NCI-H1092 treated with DMSO at 0.1 percent for 48 hours (cell line): ENCODE measurements at places on chromosomes 3 and 15.
A peak's percentile ranks its signal among the peaks of the same experiment; 100 is the strongest.

GRCh38 chr15:100766243-100767000 is 113.2 kb upstream of the ALDH1A3 start:
- DNase-seq, result no peak

GRCh38 chr15:40459391-40460015 is 11.3 kb upstream of the CHST14 start:
- no peak for DNase-seq

GRCh38 chr15:24877174-24877573 is 77.6 kb upstream of the SNRPN start:
- DNase-seq, result no peak

DNA sequence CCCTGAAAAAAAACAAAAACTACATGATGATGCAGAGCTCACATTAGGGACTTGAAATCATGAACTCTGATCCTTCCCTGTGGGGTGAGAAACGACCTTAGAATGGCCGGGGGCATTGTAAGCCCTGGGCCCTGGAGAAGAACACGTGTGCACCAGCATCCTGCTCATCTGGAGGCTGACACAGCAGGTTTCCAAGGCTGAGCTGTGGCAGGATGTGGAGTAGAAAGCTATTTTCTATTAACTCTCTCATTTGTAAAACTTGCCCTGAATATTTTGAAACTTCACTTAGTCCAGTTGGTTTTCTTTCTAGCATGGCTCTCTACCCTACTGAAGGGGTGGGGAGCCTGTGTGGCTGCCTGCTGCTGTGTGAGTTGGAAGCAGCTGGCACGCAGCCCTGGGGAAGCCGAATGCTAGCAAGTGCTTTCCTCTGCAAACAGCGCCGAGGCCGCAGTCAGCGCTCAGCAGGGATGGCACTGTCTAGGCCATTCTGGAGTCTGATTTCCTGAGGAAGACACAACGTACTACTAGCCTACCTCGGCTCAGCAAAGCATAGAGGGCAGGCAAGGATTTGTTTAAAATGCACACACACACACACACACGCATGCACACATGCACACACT is 58.0 kb downstream of the GABRG3 start:
- DNase-seq, result peak; percentile 36

- DNase-seq, result no peak
Observed at GRCh38 chr3:105351821-105352220, 14.9 kb upstream of the ALCAM start.

- DNase-seq, result no peak
Observed at GRCh38 chr3:177995381-177996085, 540.7 kb upstream of the KCNMB2 start.

DNA sequence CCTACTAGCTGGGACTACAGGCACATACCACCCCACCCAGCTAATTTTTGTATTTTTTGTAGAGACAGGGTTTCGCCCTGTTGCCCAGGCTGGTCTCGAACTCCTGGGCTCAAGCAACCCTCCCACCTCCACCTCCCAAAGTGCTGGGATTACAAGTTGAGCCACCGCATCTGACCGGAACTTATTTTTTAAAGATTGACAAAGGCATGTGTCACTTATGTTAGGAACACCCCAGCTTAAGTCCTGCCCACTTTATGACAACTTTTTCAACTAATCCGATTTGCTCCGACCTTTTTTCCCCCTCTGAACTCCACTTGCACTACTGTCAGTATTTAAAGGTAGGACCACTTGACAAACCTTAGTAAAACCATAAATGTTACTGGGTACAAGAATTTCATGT is 211.6 kb upstream of the NR2E3 start:
- DNase-seq, result no peak

- no peak for DNase-seq
Observed at GRCh38 chr3:124115279-124115678, 123.4 kb upstream of the ROPN1 start.

GRCh38 chr15:88077296-88078020 is 179.1 kb downstream of the NTRK3 start:
- DNase-seq, result no peak

DNA sequence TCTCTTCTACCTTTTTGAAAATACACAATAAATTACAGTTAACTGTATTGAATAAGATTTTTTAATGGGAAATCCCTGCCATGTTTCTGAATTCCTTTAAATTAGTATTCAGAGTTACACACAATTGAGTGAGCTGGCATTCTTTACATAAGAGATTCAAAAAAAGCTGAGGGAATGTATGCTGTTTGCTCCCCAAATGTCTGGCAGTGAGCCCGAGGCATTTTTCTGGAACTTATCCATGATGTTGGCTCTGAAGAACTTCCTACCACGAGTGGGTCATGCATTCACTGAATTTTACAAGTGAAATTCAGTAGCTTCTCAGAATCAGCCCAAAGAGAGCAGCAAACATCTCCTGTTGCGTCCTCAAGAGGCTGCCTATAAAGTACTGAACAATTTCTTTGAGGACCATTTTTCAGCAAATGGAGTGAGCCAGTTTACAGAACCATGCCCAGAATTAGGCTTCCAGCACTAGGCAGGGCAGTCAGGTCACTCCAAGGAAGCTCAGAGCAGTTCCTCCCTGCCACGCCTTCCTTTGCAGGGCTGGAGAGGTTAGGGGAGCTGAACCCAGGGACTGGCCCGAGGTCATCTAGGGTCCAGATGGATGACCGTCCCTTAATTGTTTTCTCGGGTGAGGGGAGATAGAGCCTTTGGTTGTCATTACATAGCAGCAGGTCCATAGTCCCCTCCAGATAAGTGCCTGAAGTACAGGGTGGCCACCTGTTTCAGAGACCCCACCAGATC is 21.2 kb downstream of the GABRA5 start:
- no peak for DNase-seq

GRCh38 chr15:85311647-85312046 is 68.8 kb upstream of the AKAP13 start:
- no peak for DNase-seq

DNA sequence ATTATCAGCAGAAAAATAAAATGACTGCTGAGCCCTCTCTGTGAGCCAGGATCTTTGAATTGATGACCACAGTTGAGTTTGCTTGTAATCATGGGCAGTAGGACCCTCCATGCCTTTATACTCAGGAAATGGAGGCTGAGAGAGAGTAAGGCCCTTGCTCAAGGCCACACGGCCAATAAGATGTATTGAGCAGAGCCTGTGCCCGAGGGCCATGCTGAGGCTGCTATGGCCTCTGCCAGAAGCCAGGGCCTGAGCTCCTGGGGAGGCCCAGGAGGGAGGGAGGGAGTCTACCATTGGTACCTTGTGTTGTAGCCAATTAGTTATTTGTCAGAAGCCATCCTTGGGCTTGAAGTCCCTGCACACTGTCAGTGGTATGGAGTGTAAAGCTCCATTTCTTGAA is 151.4 kb downstream of the DNAJB8 start:
- DNase-seq, result no peak

DNA sequence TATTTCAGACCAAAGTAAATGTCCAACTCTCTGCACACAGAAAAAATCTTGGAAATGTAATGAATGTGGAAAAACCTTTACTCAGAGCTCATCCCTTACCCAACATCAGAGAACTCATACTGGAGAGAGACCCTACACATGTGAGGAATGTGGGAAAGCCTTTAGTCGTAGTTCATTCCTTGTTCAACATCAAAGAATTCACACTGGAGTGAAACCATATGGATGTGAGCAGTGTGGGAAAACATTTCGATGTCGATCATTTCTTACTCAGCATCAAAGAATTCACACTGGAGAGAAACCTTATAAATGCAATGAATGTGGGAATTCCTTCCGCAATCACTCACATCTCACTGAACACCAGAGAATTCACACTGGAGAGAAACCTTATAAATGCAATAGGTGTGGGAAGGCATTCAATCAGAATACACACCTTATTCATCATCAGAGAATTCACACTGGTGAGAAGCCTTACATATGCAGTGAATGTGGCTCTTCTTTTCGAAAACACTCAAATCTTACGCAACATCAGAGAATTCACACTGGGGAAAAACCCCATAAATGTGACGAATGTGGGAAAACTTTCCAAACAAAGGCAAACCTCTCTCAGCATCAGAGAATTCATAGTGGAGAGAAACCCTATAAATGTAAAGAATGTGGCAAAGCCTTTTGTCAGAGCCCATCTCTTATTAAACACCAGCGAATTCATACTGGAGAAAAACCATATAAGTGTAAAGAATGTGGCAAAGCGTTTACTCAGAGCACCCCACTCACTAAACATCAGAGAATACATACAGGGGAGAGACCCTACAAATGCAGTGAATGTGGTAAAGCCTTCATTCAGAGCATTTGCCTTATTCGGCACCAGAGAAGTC is 8.0 kb upstream of the ZNF501 start:
- DNase-seq, result no peak

DNA sequence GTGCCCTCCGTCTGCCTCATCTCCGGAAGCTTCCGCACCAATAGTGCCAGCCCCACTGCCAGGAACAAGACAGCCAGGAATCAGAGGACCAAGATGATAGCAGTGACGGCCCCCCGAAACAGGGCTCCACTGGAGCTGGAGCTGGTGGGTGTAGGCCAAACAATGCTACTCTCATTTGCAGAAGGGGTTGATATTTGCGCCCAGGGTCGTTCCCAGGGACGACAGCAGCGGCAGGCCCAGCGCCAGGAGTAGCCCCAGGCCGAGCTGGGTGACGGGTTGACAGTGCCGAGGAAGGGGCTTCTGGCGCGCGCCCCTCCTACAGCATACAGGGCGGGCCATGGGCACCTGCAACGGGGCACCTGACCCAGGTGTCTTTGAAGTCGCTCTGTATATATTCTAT is 301.4 kb downstream of the CNTN6 start:
- DNase-seq, result no peak

DNA sequence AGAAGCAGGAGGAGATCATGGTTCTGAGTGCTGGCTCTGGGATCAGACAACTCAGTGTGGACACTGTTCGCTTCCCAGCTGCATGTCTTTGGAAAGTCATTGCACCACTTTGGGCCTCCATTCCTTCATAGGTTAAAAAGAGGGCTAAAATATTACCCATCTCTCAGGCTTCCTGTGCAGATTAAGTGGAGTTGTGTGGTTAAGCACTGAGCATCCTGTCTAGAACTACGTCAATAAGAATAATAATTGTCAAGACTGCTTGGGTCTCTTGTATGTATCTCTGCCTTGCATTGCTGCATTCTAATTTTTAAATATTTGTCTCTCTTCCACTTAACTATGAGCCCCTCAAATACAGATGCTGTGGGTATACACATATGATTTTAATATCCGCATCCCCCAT is 22.3 kb downstream of the CFAP161 start:
- no peak for DNase-seq

- no peak for DNase-seq
Observed at GRCh38 chr3:118729546-118729945, 305.1 kb downstream of the IGSF11 start.

DNA sequence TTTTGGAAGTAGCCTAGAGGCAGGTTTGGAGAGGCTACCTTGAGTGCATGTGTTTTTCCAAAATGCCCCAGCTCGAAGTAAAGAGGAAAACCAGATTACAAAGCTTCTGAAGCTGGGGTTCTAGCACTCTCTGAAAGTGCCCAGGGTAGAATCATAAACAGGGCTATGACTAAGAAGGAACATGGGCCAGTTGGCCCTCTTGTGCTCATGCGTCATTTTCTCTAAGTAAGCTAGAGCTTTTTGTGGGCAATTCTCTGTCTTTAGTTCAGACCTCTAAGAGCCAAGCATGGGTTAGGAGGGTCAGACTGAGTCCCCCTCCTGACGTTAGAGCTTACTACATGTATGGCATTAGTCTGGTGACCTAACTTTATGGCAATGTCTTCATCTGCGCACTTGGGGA is 129.5 kb upstream of the UMPS start:
- DNase-seq, result no peak

DNA sequence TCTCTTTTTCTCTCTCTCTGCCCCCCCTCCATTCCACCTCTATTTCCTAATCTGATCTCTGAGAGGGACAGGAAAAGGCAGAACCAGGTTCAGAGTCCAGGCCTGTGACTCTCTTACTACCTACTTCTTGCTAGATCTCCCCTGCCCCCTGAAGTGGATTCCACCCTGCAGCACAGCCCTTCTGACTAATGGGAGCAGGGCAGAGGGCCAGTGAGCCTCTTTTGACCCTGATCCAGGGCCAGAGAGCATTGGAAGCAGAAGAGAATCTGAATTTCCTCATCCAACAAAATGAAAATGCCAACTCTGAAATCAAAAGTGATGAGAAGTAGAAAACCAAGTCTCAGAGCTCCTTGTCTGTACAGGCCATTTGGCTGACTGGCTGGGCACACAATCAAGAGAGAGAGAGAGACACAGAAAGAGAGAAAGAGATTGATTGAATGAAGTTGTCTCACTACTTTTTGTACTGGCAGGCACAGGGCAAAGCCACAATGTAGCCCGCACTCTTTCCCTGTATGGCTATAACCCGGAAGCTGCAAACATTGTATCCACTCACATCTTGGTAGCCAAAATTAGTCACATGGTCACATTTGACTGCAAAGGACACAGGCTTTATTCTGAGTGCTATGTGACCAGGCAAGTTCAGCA is 31.6 kb upstream of the GLCE start:
- DNase-seq, result no peak

DNA sequence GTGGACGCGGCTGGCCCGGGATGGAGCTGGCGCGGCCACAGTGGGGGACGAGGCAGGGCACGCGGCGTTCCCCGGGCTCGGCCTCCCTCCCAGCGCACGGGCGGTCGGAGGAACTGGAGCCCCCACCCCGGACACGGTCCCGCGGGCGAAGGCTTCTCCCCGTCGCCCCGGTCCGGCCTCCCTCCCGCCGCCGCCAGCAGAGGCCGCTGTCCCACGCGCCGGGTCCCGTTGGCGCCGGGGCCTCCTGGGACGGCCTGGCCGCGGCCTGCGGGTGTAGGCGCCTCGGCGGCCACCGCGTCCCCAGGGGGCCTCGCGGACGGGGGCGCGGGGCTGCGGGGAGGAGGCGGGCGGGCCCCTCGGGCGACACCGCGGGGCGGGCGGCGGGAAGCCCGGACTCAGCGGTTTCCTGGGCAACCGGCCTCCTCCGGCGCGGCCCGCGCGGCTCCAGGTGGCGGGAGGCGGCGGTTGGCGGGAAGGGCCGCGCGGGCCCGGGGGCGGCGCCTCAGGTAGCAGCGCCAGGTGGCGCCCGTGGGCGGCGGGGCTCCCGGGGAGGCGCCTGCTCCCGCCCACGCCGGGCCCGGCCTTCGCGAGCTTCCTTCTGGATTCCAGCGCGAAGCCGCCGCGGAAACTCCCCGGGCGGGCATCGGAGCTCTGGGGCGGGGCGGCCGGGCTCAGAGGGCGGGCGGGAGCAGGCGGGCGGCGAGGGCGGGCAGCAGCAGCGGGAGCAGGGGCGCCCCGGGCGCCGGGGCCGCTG is 26.7 kb downstream of the MELTF start:
- DNase-seq, result peak; percentile 53

DNA sequence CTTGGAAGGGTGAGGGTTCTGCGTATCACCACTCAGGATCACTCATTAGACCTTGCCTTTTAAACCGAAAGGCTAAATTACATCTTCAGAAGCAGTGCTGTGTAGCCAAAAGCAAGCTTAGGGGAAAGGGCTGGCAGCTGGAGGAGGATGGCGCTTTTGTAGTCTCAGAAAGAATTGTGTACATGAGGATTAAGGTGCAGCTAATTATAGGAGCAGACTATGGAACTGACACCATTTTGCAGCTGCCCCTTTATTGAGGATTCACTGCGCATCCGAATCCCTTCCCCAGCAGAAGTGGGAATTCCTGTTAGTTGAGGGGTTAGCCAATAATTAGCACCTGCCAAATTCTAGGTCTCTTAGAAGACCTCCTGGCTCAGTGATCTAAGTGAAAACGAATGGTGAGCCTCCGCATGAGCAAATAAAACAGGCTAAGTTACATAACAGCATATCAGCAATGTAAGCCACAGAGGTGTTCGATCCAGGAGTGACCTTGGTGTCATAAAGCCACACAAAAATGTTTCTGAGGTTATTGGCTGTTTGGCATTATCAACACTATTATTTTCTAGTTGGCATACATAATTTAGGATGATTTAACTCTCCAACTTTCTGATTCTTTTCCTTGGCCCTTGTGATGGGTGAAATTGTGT is 42.6 kb upstream of the SEMA6D start:
- peak; percentile 98 for DNase-seq

GRCh38 chr3:143166376-143166775 is 46.8 kb downstream of the CHST2 start:
- no peak for DNase-seq
